ENCODE measurements at places on chromosomes 2 and 18.

DNA sequence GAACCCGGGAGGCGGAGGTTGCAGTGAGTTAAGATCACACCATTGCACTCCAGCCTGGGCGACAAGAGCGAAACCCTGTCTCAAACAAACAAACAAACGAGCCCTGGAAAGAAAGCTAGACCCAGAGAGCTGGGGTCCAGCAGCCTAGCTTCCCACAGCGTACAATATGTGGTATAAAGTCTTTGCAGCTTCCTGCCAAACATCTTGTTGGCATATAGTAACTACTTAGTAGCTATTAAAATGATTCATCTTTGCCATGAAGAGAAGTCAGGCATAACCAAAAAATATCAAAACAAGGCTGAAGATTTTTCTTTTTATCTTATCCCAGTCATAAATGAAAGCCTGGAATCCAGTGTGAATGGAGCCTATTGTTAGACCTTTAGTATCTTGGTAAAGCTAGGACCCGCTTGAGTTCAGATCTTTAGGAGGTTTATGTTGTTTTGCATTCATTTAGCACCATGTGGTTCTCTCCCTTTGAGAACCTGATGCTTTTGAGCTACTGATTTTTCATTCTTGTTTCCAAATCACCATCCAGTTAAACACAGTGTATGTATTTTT lies 139.7 kb upstream of the NOSTRIN start:
- DNase-seq = no peak

DNA sequence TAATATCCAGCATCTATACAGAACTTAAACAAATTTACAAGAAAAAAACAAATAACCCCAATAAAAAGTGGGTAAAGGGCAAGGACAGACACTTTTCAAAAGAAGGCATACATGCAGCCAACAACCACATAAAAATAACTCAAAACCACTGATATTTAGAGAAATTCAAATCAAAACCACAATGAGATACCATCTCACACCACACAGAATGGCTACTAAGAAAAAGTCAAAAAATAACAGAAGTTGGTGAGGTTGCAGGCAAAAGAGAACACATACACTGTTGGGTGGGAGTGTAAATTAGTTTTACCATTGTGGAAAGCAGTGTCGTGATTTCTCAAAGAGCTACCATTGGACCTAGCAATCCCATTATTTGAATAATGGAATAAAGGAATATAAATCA lies 1973.9 kb upstream of the LRRTM1 start:
- peak; percentile 6 for DNase-seq

GRCh38 chr2:30789670-30790210 lies 17.5 kb downstream of the CAPN13 start:
- DNase-seq = no peak

DNA sequence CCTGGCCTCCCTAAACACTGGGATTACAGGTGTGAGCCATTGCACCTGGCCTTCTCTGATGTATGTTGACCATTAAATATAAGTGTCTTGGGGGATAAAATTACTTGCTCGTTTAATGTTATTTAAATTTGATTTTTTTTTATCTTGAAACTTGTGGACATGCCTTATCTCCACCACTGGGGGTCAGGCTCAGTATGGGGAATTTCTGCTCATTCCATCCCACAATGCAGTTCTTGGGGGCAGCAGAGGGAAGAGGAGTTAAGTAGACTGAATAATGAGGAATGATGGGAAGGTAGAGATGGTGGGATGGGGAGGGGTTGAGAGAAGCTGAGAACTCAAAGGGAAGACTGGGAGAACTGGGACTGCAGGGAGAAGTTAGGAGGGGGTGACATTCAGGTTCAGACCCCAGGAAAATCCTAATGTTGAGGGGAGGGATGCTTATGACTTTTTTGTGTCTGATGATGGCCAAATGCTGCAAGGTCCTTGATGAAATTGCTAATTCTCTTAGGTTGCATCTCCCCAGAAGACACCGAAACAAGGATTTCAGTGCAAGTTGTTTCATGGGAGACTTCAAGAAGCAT lies 174.2 kb downstream of the MIB1 start:
- peak; percentile 52 for DNase-seq

GRCh38 chr2:100293341-100294161 lies 28.8 kb downstream of the LONRF2 start:
- no peak for DNase-seq

- peak; percentile 78 for DNase-seq
Observed at GRCh38 chr2:207202645-207203044, 36.9 kb upstream of the KLF7 start.
